ENCODE measurements at places on chromosomes 5 and 9.

GRCh38 chr5:100161868-100162267 lies 373.3 kb upstream of the FAM174A start:
- no peak for DNase-seq

DNA sequence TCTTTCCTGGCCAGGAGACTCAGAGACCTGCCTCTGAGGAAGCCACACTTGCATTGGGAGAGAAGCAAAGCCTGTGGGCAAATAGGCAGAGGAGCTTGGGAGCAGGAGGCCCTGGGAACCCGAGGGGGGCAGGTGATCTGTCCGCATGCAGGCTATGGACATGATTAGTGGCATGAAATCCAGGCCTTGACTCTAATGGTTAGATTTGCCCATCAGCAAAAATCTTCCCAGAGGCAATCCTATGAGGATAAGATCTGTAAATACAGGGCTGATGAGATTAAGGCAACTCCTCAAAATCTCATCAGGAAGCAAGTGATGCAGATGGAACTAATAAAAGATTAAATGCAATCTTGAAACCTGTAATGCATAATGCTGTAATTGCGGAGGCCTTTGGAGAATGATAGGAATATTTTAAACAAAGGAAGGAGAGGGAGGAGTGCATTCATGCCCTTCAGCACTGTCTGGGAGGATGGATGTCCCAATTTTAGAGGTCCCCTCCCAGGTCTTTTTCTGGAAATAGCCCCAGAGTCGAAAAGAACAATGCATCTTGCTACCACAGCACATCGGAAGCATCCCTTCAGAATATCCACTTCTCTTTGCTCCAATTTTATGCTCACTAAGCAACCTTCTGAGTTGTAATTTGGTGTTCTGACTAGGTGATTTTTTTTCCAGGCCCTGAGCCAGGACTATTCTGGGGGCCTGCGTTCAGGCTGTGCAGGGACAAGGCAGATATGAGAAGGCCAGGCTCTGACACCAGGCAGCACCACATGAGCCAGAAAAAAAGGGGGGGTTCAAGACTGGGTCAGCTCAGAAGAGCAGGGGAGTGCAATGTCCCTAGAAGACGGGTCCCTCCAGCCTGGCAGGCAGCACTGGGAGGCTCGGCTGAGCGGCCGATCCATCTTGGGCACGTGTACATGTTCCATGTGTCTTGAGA lies 66.5 kb downstream of the MED10 start:
- no peak for DNase-seq

- no peak for DNase-seq
These were observed 76.6 kb upstream of the FAM169A start for GRCh38 chr5:74942622-74943286.

DNA sequence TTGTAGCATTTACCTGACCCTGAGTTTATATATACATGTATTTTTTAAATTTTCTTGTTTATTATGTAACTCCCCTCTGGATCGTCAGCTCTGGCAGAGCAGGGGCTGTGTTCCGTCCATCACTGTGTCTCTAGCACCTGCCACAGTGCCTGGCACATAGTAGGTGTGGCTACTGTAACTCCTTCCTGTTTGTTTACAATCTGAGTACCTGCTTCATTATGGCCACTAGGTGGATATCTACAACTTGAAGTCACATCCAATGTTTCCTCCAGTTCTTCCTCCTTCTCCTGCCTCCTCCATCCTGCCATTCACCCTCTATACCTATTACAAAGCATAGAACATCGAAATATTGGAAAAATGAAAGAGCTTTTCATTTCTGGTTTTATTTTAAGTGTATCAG lies 14.2 kb upstream of the PPP1R2B start:
- DNase-seq = no peak

DNA sequence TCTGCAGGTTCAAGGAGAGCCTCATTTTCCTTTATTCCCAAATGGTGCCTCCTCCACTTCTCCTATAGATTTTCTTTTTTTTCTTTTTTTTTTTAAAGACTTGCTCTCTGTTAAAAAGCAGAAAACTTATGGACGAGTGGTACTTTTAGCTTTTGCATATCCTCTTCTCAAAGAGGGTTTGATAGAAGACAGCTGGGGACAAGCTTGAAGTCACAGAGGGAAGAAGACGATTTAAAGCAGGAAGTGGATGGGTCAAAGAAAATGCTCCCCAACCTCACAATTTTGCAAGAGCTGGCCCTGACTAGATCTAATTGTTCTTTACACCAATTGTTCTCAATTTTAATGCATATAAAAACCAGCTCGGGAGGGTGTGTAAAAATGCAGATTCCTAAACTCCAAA lies 48.9 kb downstream of the APBA1 start:
- no peak for DNase-seq

Measured in activated T-cell treated with anti-CD3 and anti-CD28 coated beads, Interleukin-2, amount 50 U/mL, for 1 hour (primary cell).